ENCODE measurements at places on chromosomes 1 and 21.
A peak's percentile ranks its signal among the peaks of the same experiment; 100 is the strongest.

GRCh38 chr1:161492827-161493226 lies 12.4 kb upstream of the FCGR2A start:
- DNase-seq = no peak

DNA sequence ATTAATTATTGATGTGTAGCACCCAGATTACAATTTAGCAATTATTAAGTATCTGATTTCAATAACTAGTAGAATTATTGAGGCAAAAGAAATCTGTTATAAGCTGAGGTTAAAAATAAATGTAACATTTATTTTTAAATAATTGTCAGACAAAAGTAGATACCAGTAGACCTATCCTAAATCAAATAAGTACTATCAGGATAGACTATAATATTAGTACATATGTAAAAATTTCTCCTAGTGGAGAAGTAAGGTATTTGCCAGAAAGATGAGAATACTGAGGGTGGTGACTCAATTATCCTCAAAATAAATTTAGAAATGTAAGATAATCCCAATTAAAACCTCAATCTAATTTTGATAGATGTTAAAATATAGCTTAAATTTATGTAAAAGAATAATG lies 377.8 kb upstream of the CHRM3 start:
- no peak for DNase-seq

DNA sequence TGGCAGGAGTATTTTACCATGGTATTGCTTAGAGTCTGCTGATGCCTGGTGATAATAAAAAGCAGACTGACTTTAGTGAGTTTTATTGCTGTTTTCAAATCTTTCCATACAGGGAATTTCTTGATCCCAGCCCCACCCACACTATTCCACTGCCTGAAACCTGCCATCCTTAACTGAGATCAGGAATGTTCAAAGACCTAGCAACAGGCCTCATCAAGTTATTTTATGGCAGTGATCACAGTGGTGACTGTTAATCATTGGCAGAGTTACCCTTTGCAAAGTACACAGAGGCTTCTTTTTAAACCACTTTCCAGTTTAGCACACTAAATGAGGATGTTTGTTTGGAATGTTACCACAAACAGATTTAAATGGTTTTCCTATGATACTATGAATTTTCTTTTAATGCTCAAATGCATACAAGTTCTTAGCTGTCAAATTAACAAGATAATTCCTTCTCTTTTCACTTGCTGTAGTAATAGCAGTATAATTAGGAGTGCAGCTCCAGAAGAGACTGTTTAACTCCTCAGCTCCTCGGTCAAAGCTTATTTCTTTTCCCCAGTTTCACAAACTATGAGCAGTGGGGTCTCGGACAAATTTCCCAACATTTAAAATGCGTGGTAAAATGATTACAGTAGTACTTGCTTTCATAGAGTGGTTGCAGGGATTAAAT lies 69.9 kb upstream of the USP25 start:
- DNase-seq = no peak

- DNase-seq = no peak
Observed at GRCh38 chr1:162128693-162129356, 59.3 kb downstream of the NOS1AP start.

GRCh38 chr1:65457868-65458267 lies 37.4 kb downstream of the LEPR start:
- peak; percentile 19 for DNase-seq

DNA sequence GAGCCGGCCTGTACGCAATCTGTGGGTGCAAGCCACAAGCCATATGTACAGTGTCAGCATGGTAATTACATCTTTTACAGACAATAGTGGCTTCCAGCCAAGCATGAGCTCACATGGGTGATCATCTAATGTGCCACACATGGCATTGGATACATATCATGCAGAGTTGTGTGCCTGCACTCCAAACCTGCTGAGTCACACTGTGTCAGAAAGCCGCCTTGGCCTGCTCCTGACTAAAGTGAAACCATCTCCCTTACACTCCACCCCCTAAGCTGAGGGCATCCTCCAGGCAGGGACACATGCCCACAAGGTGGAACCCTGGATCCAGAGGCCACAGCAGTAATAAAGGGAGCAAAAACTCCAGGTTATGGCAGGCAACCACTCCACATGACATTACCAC lies 72.5 kb downstream of the KCNT2 start:
- DNase-seq = no peak

DNA sequence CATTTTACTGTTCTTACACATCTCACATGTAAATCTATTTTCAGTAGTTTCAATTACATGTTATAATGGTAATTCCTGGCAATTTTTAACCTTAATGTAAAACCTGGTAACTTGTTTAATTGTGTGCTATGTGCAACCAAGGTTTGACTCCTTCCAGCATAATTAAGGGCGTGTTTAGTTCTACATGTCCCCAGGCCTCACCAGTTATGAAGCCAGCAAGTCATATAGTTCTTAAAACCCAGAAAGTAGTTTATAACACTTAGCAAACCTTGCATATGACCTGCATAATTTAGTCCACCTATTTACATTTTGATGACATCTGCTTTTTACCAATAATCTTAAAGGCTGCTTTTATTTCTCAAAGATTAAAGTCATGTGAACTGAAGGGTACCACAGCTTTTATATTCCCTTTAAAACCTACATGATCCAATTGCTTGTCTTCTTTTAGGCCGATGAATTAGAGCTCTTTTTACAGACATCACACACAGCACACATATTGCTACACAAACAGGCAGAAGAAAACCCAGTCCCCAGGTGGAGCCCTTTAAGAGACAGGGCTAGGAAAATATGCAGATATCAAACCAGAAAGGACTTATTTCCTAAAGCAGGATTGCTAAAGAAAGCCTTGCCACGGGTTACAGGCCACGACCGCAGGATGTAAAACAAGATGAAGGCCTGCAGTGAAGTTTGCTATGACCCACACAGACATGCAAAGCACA lies 23.2 kb upstream of the SYCP1 start:
- DNase-seq = no peak

DNA sequence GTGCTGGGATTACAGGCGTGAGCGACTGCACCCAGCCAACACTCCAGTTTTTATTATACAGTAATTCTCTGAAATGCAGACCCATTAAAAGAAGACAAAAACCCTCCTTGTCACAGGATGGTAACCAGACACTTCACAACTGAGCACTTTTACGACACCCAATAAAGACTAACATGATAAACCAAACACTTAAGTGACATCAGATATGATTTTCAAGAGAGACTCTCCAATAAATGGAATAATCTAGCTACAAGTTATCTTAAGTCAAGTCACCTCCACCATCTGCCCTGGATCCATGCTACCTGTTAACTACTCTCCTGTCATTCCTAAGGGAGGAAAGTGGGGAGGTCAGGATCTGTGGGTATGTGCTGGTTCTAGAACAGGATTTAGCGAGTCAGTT lies 5.6 kb downstream of the GNG12 start:
- no peak for DNase-seq

- no peak for DNase-seq
Observed at GRCh38 chr1:55584526-55585401, 369.6 kb upstream of the USP24 start.

- DNase-seq = peak; percentile 57
Observed at GRCh38 chr1:87953732-87954344, 625.2 kb downstream of the LMO4 start.

- DNase-seq = no peak
Observed at GRCh38 chr1:200367841-200368534, 41.8 kb downstream of the ZNF281 start.

DNA sequence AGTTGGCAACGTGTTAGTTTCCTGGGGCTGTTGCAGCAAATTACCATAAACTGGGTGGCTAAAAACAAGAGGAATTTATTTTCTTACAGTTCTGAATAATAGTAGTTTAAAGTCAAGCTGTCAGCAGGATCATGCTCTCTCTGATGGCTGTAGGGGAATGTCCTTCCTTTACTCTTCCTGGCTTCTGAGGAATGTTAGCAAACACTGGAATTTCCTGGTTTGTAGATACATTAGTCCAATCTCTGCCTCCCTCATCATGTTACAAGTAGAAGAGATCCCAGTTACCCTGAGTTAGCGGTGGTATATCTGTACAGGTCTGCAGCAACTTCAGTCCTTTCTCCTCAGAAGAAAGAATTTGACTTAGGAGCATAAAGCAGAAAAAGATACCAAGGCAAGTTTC lies 2249.1 kb downstream of the NCAM2 start:
- DNase-seq = no peak
